ENCODE measurements at places on chromosomes 6 and 20. TPM values are rescaled to one million over a fixed set of nuclear protein-coding genes. Genes with fewer than 3 reads are reported as not detected.
A peak's percentile ranks its signal among the peaks of the same experiment; 100 is the strongest.

SLC17A4 gene
- total RNA-seq, result not detected

C6orf15 gene
- 0.35 TPM for total RNA-seq

IPCEF1 gene
- total RNA-seq, result 3.1 TPM

ETV7 gene
- 1.3 TPM for total RNA-seq

REPS1 gene
- 76.0 TPM for total RNA-seq

PHACTR3 gene
- total RNA-seq, result 0.55 TPM

TNFRSF21 gene
- total RNA-seq, result 21.4 TPM

TCFL5 gene
- total RNA-seq, result 5.3 TPM

APOM gene
- total RNA-seq, result 2.6 TPM

GRCh38 chr20:5309971-5310370, 6.8 kb downstream of the PROKR2 start:
- DNase-seq, result no peak
- H3K27ac ChIP-seq, result no peak overlapping the region
- H3K4me1 ChIP-seq, result no peaks in the 10 kb centered on the region
- H3K27me3 ChIP-seq, result no peaks in the 10 kb centered on the region
- no peak overlapping the region for H3K4me3 ChIP-seq

GRCh38 chr6:24936641-24937317, 1.0 kb upstream of the RIPOR2 start:
- no peak overlapping the region for H3K4me3 ChIP-seq
- H3K36me3 ChIP-seq, result no peaks in the 10 kb centered on the region
- no peaks in the 10 kb centered on the region for H3K4me1 ChIP-seq
- H3K27ac ChIP-seq, result no peak overlapping the region

DNA sequence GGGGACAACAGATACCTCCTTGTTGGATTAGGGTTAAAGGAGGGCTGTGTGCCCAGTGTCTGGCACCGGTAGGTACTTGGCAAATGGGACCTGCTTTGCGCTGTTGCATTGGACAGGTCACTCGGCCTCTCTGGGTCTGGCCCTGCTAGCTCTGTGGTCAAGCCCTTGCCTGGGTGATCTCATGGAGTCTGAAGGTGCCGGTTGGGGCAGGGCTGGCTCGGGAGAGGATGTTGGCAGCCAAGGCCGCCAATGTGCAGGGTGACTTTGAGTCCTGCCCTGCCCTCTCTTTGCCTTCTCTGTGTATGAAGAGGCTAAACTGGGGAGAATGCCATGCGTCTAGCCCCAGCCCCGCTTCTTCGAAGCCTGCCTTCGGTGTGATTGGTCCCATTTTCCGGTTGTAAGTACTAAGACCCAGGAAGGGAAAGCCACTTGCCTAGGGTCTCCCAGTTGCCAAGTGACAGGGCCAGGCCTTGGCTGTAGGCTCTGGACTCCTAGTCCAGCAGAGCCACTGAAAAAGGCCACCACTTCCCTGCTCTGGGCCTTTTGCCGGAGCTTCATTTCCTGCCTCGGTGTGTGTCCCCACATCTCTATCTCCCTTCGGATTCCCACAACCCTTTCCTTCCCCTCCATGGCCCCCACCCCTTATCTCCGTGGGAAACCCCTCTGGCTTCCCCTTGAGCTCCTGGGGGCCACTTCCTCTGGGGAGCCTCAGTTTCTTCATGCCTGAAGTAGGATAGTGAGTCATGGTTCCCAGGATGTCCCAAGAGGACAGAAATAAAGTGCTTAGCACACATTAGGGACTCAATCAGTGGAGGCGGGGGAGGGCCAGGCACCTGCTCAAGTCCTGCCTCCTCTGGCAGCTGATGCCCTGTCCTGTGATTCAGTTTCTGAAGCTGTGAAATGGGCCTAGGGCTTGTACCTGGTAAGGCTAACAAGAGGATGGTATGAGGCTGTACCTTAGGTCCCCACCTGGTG, 3.9 kb downstream of the SRC start:
- H3K27me3 ChIP-seq, result no peaks in the 10 kb centered on the region
- no peaks in the 10 kb centered on the region for H3K36me3 ChIP-seq
- H3K27ac ChIP-seq, result peak overlapping the region; percentile 56
- no peaks in the 10 kb centered on the region for H3K4me1 ChIP-seq
- peak; percentile 14 for DNase-seq

- no peak overlapping the region for H3K27ac ChIP-seq
- no peak overlapping the region for H3K4me3 ChIP-seq
- H3K27me3 ChIP-seq, result no peaks in the 10 kb centered on the region
- H3K36me3 ChIP-seq, result no peaks in the 10 kb centered on the region
- no peaks in the 10 kb centered on the region for H3K4me1 ChIP-seq
Measured at GRCh38 chr20:2761885-2762284, 38.5 kb downstream of the CPXM1 start.

DNA sequence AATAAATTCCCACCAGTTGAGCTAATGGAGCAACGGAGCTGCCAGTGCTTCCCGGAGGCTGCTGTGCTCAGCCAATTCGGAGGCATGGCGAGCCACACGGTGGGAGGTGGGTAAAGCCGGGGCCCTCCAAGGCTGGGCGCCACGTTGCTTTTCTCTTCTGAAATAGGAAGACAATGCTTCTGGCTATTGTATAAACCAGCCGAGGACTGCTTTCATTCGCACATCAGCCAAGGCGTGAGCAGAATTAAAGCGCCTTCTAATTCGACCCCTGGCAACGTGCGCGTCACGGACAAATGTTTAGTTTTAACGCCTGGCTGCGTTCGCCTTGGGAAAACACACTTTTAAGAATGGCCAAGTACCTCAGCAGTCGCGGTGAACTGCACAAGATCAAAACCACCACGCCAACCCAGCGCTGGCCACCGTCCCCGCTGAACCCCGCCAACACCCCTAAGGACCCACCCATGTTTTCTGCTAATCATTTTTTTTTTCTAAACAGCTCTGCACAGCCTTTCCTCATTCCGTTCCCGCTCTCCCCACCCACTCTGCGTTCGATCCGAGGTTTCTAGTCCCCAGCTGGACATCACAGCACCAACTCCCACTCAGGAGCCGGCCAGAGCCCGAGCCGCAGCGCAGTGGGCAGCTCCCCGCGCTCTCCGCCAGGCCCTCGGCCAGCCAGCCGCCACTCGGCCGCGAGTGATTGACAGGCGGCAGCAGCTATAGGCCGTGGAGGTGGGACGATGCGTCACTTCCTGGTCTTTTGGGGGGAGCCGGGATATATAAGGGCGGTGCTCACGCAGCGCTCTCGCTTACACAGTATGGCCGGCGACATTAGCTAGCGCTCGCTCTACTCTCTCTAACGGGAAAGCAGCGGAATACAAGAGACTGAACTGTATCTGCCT, at the start of gene AMD1:
Gene AMD1 (plus strand): TSS at position 805 of the 899 bp plus-strand sequence. CDS start 321 bp downstream, outside the sequence.
- H3K27me3 ChIP-seq, result no peaks in the 10 kb centered on the region
- peak; percentile 97 for DNase-seq
- peak within 1 kb of the TSS; percentile 93 for H3K27ac ChIP-seq

DNA sequence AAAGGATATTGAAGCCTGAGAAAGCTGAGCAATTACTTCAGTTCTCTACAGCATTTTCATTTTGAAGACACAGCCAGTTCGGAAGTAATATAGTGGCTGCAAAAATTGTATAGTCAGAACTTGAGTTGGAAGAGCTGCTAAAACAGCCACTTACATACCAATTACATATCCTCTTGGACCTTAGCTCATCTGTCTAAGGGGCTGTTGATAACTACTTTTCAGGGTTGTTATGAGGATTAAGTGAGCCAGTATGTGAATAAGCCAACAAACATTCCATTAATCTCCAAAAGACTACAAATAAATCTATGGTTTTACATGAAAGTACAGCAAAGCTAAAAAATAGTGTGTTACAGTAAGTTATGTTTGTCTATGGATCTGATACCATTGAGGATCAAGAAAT, 59.7 kb downstream of the TMEM200A start:
- no peak overlapping the region for H3K27ac ChIP-seq
- no peaks in the 10 kb centered on the region for H3K36me3 ChIP-seq
- H3K27me3 ChIP-seq, result no peaks in the 10 kb centered on the region
- DNase-seq, result no peak
- no peak overlapping the region for H3K4me3 ChIP-seq
- H3K4me1 ChIP-seq, result no peaks in the 10 kb centered on the region

GRCh38 chr6:168024951-168025510, 27.6 kb downstream of the KIF25 start:
- H3K27ac ChIP-seq, result no peak overlapping the region
- no peaks in the 10 kb centered on the region for H3K27me3 ChIP-seq
- no peak overlapping the region for H3K4me3 ChIP-seq
- no peak for DNase-seq
- no peaks in the 10 kb centered on the region for H3K4me1 ChIP-seq

GRCh38 chr20:50873585-50873984, 57.7 kb downstream of the ADNP start:
- H3K36me3 ChIP-seq, result no peaks in the 10 kb centered on the region
- DNase-seq, result no peak

GRCh38 chr6:57226221-57226620, 4.1 kb upstream of the RAB23 start:
- no peaks in the 10 kb centered on the region for H3K4me1 ChIP-seq
- H3K27ac ChIP-seq, result peak overlapping the region; percentile 69
- H3K4me3 ChIP-seq, result no peak overlapping the region
- no peaks in the 10 kb centered on the region for H3K36me3 ChIP-seq

DNA sequence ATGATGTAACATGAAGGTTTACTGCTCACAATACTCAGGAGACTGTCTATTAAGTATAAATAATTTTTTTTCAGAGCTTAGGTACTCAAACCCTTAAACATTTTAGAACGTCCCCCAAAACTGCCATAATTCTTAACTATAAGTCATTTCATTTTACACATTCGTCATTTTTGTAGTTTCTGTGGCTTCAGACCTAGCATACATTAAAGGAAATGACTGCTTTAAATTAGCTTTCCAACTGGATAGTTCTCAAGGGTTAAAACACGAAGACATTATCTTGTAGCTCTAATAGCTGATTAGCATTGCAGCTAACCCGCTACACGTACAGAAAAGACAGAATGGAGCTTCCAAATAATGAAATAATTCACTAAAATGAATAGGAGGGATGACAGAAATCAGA, 24.9 kb upstream of the PLN start:
- no peaks in the 10 kb centered on the region for H3K27me3 ChIP-seq
- H3K27ac ChIP-seq, result no peak overlapping the region
- no peaks in the 10 kb centered on the region for H3K36me3 ChIP-seq
- no peaks in the 10 kb centered on the region for H3K4me1 ChIP-seq
- no peak overlapping the region for H3K4me3 ChIP-seq
- no peak for DNase-seq

GRCh38 chr6:75143191-75143590, 62.7 kb downstream of the COL12A1 start:
- H3K36me3 ChIP-seq, result no peaks in the 10 kb centered on the region
- H3K4me1 ChIP-seq, result no peaks in the 10 kb centered on the region
- H3K4me3 ChIP-seq, result no peak overlapping the region
- H3K27me3 ChIP-seq, result no peaks in the 10 kb centered on the region
- DNase-seq, result no peak

DNA sequence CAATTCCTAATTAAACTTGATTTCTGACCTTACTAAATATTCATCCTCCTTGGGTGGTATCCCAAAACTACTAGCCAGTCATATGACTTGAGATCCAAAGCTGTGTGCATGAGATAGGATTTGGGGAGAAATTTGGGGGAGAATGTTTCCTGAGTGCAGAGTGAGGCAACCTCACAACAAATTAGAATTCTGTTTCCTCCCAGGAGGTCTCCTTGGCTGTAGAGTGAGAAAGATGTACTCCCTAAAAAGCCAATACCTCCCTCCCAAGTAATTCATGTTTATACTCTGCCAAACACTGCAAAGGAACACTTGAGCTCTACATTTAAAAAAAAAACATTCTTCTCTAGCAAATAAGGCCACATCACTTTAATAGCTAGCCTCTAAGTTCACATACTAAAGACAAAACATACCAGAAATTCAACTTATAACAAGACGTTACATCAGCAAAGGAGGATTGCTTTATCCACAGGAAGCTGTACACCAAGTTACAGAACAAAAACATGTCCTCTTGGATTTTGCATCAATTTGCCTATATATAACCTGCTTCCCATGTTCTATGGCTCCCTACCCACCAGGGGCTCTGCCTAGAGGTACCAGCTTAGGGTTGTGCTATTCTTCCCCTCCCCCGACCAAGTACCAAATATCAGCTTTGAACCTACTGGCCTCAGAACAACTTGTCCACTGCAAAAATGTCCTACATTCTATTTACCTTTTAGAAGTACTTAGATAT, 15.4 kb upstream of the TMEM30A start:
- H3K27ac ChIP-seq, result no peak overlapping the region
- no peak overlapping the region for H3K4me3 ChIP-seq
- no peak for DNase-seq
- no peaks in the 10 kb centered on the region for H3K36me3 ChIP-seq
- no peaks in the 10 kb centered on the region for H3K4me1 ChIP-seq

GRCh38 chr6:154783229-154783628, 50.0 kb downstream of the SCAF8 start:
- no peak overlapping the region for H3K4me3 ChIP-seq
- no peaks in the 10 kb centered on the region for H3K27me3 ChIP-seq
- no peak for DNase-seq
- no peak overlapping the region for H3K27ac ChIP-seq

- no peak overlapping the region for H3K27ac ChIP-seq
- no peaks in the 10 kb centered on the region for H3K4me1 ChIP-seq
- H3K4me3 ChIP-seq, result no peak overlapping the region
- H3K27me3 ChIP-seq, result no peaks in the 10 kb centered on the region
Measured at GRCh38 chr20:35395728-35396127, 16.0 kb downstream of the UQCC1 start.

DNA sequence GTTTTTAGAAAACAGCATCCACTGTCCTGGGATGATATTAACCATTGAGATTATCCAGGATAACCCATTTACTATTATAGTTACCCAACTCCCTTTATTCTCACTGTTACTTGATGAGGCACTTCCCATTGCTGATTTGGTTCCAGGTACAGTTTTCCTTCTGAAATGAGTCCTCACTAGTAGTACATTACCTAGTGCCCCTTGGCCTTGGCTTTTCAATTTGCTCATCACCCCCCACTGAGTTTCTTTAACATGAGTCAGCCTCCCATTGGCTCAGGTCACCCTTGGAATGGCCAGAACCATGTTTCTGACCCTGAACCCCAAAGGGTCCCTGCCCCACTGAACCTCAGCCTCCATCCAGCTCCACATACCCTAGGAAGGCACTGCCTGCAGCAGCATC, 28.4 kb downstream of the MDGA1 start:
- no peak for DNase-seq
- no peaks in the 10 kb centered on the region for H3K4me1 ChIP-seq
- no peaks in the 10 kb centered on the region for H3K27me3 ChIP-seq
- H3K27ac ChIP-seq, result no peak overlapping the region
- H3K4me3 ChIP-seq, result no peak overlapping the region

DNA sequence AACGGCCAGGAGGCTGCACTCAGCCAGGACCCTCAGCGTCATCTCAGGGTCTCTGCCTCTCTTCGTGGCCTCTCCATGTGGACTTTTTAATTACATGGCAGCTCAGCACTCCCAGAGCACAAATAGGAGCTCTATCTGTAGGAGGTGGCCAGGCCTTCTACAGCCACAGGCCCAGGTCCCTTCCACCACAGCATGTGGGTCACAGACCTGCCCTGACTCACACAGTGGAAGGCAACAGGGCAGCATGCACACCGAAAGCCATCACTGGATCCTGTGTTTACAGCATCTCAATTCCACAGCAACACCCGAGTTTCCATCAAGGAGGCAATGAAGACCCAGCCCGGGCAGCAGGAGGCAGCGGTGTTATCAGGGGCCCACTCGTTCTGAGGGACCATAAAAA, 65.8 kb upstream of the CD93 start:
- H3K27ac ChIP-seq, result peak overlapping the region; percentile 64
- no peaks in the 10 kb centered on the region for H3K36me3 ChIP-seq
- H3K4me1 ChIP-seq, result no peaks in the 10 kb centered on the region
- no peaks in the 10 kb centered on the region for H3K27me3 ChIP-seq
- no peak for DNase-seq

GRCh38 chr6:148704400-148705246, 42.2 kb upstream of the UST start:
- no peak overlapping the region for H3K4me3 ChIP-seq
- H3K27ac ChIP-seq, result no peak overlapping the region
- H3K4me1 ChIP-seq, result no peaks in the 10 kb centered on the region
- DNase-seq, result no peak
- H3K36me3 ChIP-seq, result no peaks in the 10 kb centered on the region
- H3K27me3 ChIP-seq, result no peaks in the 10 kb centered on the region
